ENCODE measurements at places on chromosomes 2 and 18.

DNA sequence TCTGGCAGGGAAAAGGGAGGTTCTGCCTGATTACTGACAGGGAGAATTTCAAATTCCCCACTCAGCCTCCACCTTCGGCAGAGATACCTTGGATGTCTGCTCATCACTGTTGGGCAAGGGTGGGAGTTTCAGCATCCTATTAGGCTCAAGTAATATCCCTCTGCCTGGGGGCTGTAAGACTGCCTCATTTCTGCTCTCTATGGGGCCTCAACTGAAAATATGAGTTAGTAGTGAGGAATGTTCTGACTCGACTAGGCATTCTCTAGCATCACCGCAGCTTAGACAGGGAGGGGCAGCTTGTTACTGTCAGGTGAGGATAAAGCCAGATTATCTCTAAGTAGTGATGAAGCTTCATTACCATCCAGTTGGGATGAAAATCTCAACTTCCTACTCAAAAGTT lies 87.7 kb upstream of the LRP1B start:
- DNase-seq = no peak

GRCh38 chr2:176777262-176777661 lies 435.3 kb upstream of the HNRNPA3 start:
- DNase-seq = no peak

- no peak for DNase-seq
These were observed 38.8 kb downstream of the AQP4 start for GRCh38 chr18:26826656-26827235.

GRCh38 chr2:160054984-160055725 lies 7.3 kb downstream of the PLA2R1 start:
- no peak for DNase-seq

DNA sequence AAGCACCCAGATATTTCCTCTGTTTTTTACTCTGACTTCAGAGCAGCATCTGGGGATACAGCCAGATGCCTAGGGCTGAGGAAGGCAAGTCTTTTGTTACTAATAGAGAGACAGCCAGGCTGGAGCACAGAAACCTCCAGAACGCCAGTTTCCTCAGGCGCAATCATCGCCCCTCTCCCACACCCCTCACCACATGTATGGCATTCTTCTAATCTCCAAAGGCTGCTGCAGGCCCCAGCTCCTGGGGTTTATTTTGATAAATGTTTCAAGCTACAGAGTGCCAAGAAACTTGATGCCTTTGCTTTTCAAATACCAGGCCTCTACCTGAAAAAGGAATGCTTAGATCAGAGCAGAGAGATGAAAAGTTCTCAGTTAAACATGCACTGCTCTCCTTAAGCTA lies 283.6 kb downstream of the RBM43 start:
- no peak for DNase-seq

DNA sequence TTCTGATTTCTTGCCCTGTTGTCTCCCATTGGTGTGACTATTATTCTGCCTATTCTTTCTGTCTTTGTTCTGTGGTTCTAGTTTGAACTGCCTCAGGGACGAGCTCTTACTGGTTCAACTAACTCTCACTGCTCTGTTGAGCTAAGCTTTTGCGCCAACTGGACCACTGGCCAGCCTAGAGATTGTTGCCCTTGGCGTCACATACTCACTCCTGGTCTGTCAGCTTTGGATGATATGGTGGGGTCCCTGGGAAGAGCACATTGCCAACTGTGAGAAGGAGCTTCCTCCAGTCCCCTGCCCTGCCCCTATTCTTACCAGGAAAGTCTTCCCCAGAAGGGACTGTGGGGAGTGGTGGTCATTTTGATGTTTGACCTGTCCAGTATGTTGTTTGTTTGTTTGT lies 6.0 kb downstream of the MTHFD2 start:
- DNase-seq = no peak

- DNase-seq = no peak
These were observed 276.7 kb downstream of the CALCRL start for GRCh38 chr2:187171318-187171717.

DNA sequence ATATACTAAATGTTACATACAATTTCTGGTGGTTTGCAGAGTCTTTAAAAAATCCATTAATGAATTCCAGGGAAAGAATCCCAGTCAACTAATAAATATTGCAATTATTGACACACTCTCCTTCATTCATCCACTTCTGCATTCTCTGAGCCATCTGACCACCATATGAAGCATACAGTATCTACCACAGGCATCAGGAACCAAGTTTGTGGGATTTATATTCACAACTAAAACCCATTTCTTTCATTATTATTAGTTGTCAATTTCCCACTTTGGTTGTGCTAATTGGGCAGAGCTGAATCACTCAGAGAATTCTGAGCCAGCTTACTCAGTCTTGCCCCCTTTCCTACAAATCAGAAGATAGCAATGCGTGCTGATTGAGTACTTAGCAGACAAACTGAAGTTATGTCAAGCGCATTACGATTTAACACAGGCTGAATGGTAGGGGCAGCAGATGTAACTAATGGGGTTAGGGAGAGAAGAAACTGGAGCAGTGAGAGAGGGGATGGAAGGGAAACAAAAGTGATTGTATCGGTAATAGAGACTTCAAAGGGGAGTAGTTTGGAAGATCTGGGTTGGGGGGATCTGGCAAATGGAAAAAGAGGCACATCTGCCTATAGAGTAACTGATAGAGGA lies 52.3 kb downstream of the ZEB2 start:
- no peak for DNase-seq

DNA sequence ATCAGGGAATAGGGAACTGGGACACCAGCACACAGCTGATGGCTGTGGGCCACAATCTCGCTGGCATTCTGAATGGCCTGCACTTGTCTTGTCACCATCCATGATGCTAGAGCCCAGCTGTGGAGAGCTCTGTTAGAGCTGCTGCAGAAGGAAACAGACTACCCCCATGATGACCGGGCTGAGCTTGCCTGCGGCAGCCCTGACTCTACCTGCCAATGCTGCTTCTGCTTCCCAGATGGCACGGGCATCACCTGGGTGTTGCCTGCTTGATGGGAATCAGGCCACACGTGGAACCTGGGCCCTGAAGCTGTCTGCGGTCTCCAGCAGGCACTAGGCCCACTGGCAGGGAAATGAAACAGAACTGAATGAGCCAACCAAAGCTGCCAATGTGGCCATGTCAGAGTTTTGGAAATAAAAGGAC lies 11.2 kb upstream of the DAW1 start:
- no peak for DNase-seq

GRCh38 chr2:179788104-179788503 lies 73.3 kb downstream of the ZNF385B start:
- no peak for DNase-seq

DNA sequence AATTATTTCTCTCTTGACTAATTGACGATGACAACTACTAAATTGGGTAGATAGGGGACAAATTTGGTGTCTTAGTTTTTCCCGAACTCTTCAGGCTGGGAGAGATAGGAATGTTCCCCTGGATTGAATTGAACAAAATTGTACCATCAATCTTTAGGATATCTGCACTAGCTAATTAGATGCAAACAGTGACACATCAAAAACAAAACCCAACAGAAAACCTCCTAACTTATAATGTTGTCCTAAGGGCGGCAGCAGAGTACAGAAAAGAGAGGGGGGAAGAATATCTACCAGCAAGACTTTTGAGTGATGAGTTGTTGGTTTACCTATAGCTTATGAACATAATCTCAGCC lies 342.9 kb downstream of the INSIG2 start:
- no peak for DNase-seq

DNA sequence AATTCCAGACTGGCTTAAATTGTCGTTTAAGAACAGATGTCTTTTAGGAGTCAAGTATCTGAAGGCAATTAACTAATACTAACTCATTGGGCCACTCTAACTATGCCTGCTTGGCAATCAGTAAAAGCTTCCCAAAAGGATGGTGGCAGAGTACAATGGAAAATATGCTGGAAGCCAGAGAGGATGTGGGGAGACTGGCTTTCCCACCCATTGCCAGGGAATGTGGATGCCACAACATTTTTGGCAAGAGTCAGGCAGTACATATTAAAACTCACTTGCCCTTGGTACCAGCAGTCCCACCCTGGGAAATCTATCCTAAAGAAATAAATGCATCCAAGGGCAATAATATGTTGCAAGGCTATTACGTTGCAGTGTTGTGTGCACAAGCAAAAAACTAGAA lies 74.0 kb upstream of the FZD7 start:
- DNase-seq = no peak

- no peak for DNase-seq
These were observed 28.2 kb upstream of the DNMT3A start for GRCh38 chr2:25369876-25370275.

GRCh38 chr2:133171393-133172004 lies 396.8 kb downstream of the NCKAP5 start:
- DNase-seq = no peak

DNA sequence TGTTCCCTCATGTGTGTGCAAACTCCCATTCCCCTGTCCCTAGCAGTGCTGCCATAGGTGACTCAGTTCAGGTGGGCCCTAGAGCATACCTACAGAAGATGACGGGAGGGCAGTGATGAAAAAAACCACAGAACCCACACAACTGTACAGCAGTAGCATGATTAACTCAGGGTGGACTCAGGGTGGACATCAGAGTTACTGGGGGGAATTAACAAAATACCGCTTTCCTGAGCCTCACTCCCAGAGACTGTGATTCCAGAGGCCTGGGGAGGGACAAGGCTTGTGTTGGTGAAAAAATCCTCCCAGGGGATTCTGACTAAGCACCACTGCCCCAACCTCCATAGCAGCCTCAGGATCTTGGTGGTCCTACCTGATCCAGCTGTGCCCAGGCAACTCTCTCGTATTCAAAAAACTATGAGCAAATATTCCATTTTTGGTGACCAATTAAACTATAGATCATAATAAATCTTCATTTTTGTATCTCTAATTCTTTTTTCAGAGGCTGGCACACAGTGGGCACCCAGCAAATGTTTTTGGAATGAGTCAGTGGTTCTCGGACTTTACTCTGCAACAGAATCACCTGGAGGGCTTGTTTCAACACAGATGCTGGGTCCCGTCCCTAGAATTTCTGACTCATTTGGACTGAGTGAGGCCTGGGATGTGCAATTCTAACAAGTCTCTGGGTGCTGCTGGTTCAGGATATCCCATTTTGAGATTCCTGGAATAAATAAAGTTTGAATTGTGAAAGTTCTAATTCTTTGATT lies 84.1 kb upstream of the NABP1 start:
- no peak for DNase-seq

- DNase-seq = no peak
These were observed 188.2 kb downstream of the PTH2R start for GRCh38 chr2:208594642-208595385.

- DNase-seq = no peak
These were observed 7.7 kb downstream of the COQ10B start for GRCh38 chr2:197461057-197461456.

- no peak for DNase-seq
These were observed 147.1 kb downstream of the ARHGAP28 start for GRCh38 chr18:6876641-6877041.

GRCh38 chr18:32360682-32361345 lies 109.9 kb downstream of the GAREM1 start:
- no peak for DNase-seq

DNA sequence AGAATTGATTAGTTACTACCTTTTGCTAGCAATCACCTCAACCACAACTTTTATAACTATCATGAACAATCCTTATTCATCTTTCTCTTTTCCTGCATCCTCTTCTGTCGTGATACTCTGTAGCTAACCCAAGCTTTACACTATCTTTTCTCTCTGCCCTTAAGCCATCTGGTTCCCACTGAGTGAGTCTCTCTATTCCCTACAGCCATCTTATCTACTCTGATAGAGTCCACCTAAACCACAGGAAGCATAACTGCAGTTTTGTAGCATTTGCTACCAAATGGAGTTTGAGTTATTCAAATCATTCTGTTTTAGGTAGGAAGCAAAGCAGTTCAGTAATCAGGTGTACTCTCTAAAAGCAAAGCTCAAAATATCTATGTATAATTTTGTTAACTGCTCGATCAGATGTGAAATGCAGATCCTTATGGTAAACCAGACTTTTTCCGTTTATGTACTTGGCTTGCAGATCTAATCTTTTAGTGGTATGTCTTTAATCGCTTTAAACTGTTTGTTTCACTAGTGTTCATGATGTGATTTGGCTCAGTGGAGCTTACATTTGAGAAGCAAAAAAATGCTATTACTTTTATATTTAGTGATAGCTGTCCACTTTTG lies 91.0 kb downstream of the CSRNP3 start:
- DNase-seq = no peak

DNA sequence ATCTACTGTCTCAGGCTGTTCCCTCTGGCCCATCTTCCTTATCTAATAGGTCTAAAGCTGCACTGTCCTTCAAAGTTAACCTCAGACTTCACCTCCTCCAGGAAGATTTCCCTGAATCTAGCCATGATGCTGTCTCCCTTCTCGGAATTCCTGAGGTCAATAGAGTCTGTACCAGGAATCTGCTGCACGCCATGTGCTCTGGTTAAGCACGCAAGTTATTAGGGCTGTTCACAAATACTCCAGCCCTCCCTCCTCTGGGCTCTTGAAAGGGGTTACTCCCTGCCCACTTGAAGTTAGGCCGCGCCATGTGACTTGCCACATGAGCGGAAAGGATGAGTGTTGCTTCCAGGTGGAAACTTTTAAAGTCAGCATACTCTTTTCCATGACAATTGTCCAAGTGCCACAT lies 43.6 kb downstream of the MCFD2 start:
- no peak for DNase-seq

DNA sequence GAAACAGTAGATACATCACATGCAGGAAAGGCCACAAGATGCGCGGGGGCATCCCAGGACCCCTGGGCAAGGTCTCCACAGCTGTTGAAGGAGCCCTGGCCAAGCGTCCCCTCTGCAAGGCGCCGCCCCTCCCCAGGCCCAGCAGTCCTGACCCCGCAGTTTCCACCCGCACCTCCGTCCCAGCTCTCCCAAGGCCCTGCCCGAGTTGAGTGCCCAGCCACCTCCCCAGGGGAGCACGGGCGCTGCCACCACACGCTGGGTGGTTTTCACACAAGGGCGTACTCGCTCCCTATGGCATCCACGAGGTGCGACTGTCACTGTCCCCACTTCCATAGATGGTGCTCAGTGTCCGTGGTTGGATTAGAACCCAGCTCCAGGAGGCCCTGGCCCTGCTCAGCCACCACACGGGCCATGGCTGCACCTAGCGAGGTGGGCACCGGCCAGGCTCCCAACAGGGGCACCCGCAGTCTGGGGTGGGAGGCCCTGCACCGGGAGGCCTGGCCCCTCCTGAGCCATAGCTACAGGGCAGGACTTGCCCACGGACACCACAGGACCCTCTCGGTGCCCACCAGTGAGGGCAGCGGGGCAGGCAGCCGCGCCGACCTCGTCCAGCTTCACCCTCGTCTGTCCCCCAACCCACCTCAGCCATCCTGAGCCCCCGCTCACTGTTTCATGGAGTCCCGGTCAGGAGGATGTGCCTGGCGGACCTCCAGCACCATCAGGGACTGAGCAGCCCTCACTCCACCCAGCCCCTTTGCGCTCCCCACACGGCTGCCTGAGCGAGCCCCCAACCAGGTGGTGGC lies 36.0 kb downstream of the KIF1A start:
- DNase-seq = no peak

DNA sequence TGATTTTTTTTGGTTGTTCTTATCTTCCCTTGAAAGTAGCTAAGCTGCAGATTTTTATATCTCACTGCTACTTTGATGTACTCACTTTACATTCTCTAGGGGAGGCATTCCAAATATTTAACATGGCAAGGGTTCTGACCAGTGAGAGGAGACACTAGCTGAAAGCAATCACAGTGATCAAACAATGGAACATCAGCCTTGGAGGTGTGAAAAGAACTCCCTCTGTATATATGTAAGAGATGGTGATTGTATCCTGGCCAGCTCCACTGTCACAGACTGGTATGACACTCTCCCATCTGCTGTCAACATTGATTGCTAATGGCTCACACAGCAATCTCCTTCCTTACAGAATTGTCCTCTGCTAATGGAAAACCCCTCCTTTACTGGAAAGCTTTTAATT lies 291.7 kb upstream of the CDH19 start:
- DNase-seq = no peak

GRCh38 chr2:33320573-33320972 lies 155.9 kb upstream of the RASGRP3 start:
- DNase-seq = no peak

Data from activated CD8-positive, alpha-beta memory T cell treated with anti-CD3 and anti-CD28 coated beads for 4 hours (primary cell).